ENCODE measurements at places on chromosomes 1 and 21.

DNA sequence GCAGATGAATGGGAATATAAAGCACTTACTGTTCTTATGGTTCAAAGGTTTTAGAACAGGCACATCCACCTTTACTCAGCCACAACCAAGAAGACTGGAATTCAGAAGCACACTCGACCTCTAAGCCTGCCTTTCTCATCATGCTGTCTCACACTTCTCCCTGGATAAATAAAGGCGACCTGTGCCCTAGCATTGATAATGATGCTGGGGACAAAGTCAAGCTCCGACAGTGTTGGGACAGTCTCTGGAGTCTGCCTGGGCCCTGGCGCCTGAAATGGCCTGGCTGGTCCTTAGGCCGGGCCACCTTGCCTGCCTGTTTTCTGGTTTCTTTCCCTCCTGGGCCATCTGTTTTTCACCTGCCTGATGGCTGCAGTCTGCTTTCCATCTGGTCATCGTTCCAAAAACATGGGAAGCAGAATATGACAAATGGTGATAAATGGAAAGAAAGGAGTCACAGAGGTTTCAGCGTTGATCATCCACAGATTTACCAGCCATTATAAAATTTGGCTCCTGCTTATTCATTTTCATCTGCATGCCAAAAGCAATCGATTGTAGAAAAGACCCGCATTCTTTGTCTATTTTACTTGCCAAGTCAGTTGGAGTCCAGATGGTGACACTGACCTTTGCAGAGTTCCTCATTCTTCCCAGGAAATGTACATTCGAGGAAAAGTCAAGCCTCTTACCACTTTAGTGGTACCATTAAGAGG lies 91.2 kb upstream of the KCNJ15 start:
- DNase-seq = no peak

- no peak for DNase-seq
Observed at GRCh38 chr1:186577216-186577615, 103.0 kb downstream of the PTGS2 start.

- no peak for DNase-seq
Observed at GRCh38 chr1:111489604-111490003, 13.8 kb downstream of the ADORA3 start.

DNA sequence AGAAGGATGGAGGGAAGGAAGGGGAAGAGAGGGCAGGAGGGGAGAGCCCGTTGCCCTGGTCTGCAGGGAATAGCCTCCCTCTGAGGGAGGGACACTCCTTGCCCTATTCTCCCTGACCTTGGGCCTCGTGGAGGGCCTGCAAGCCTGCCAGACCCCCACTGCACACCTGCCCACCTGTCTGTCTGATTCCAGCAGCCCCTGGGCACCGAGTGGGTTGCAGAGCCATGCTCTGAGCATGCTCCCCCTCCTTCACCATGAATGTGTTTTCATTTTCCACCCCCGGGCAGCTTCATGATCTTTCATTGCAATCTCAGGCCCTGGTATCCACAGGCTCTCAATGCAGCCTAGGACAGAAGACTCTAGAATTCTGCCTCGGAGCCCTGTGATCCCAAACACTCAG lies 5.1 kb upstream of the NPHP4 start:
- no peak for DNase-seq

GRCh38 chr1:225509770-225510169 lies 81.9 kb upstream of the LBR start:
- no peak for DNase-seq

- no peak for DNase-seq
Observed at GRCh38 chr1:181112071-181112929, 23.8 kb downstream of the IER5 start.

DNA sequence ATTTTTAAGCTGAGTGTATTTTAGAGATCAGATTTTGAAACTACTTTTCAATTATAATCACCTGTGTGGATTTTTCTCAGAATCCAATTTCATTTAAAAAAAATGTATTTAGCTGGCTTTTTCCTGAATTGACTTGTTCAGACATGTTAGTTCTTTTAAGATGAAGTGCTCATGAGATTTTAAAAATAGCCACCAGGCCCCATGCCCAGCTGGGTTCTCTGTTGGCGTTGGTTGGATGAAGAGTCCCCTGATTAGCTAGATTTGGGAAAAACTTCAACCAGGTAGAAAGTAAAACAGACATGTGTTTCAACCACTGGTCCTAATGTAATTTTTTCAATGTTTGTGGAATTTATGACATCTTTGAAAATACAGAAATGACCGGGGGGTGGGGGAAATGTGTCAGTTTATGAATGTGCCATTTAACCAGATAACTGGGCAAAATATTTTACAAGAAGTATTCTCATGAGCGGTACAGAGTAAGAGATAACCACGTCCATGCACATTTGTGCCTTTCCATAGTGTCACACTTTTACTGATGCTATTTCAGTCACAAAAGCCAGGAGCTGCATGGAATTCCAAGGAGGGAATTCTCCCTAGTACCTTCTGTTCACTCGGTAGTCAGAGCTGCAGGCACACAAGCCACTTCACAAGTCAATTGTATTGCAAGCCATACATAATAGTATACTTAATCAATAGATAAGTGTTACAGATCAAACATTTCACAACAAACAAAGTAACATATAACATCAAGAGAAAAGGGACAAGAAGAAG lies 51.1 kb downstream of the KCNK1 start:
- no peak for DNase-seq

DNA sequence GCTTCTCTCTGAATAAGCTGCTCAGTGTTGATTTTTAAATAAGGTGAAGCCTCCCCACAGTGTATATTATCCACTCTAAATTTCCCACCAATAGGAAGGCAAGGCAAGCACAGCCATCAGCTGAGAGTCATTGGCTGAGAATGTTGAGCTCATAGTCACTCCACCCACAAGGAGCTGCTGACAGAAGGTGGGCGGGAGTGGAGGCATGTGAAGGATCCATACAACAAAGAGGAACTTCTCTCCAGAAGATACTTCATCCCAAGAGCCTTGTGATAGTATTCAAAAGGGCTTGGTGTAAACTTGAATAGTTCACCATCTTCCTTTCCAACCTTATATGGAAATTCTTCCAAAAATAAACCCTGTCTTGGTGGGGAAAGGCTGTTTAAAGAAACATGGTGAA lies 42.8 kb downstream of the SAMD13 start:
- DNase-seq = no peak

DNA sequence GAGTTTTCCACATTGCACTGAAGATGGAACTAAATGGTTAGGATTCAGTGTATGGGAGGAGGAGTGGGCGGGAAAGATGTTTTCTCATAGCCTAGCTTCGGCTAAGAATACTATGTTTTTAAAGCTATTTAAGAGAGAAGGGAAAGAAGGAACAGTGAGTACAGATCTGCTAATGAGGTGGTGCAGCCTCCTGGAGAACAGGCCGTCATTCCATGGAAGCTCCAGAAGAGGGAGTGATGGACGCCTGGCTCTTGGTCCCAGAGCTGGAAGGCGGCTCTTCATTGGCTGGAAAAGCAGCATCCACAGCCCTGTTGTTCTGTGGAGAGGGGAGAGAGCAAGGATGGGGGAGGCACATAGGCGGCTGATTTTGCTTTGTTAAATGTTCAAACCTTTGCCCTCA lies 6.9 kb downstream of the CAMK1G start:
- no peak for DNase-seq

GRCh38 chr1:16458831-16459230 lies 18.3 kb downstream of the NECAP2 start:
- no peak for DNase-seq

- DNase-seq = no peak
Observed at GRCh38 chr1:212774584-212774983, 17.0 kb downstream of the NSL1 start.

- no peak for DNase-seq
Observed at GRCh38 chr21:38790961-38791360, 14.8 kb upstream of the ETS2 start.

DNA sequence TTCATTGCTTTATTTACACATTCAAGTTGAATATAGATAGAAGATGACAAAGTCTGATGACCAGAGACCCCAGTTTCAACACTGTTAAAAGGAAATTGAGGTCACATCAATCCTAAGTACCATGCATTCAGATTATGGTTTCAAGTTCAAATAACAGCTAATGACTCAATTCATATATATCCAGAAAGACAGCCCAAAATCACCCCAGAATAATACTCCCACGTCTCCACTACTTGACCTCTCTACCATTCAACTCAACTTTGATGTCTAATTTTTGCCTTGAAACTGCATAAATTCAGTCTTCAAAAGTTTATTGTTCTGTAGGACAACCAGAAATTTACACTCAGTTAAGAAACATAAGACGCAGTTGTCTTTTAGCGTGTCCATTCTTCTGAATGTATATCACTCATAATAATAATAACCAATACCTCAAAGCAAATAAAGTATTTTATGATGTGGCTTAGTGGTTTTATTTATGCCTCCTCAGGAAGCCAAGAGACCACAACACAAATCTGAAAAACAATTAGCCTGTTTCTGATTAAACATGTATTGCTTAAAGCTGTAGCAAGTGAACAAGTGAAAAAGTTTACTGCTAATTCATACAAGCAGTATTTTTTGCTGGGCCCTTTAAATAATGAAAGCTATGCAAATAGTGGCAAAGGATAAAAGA lies 569.0 kb downstream of the LTN1 start:
- no peak for DNase-seq

DNA sequence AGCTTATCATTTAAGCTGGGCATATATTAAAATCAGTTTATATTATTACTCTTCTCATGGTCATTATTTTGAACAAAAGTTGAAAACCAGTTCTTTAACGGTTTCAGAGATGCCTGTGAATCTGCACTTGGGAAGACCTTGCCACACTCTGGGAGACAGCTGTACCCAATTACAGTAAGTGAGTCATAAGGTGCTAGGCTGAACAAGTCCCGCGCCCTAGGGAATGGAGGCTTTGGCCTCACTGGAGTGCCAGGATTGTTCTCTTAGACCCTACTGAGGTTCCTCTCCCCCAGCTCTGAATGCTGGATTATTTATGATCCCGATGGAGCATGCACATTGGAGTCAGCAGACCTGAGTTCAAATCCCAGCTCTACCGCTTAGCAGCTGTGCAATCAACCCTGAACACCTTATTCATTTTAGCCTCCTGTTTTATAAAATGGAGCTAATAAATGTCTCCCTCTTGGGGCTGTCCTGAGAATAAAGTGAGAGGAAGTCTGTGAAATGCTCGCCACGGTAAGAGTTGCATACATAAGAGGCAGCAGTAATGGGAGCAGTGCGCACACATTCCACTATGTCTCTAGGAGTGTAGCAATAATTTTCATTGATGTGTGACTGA lies 266.2 kb downstream of the FOXD2 start:
- no peak for DNase-seq

Measured in CMK (cell line).